Left ventricle myocardium inferior (tissue), 1 donor: ENCODE measurements at places on chromosomes 16 and 17. TPM values are rescaled to one million over a fixed set of nuclear protein-coding genes. Genes with fewer than 3 reads are reported as not detected.

The STAC2 gene
- total RNA-seq: 0.36 TPM

The ANKRD40CL gene
- total RNA-seq: not detected

- DNase-seq: no peak
These were observed 59.4 kb downstream of the ENGASE start for GRCh38 chr17:79133985-79134384.

DNA sequence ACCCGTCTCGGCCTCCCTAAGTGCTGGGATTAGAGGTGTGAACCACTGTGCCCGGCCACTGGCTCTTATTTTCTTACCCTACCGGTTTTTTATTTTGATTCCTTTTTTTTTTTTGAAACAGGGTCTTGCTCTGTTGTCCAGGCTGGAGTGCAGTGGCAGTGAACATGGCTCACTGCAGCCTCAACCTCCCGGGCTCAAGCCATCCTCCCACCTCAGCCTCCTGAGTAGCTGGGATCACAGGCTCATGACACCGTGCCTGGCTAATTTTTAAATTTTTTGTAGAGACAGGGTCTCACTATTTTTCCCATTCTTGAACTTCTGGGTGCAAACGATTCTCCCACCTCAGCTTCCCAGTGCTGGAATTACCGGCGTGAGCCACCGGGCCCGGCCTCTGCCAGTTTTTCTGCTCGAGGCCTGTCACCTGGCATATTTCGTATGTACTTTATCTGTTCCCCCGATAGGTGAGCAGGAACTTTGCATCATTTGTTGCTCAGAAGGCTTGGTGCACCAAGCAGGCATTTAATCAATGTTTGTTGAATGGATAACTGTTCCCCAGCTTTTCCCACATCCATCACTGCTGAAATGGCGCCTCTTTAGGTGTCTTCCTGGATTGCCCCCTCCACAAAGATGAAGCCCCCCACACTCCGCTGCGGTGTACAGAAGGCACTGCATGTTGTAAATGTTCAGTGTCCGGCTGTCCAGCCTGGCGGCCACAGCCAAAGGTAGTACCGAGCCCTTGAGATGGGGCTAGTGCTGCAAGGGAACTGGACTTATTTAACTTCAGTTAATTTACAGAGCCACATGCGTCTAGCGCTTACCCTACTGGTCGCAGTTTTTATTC, 858 bp upstream of the TELO2 start:
- no peak for DNase-seq

DNA sequence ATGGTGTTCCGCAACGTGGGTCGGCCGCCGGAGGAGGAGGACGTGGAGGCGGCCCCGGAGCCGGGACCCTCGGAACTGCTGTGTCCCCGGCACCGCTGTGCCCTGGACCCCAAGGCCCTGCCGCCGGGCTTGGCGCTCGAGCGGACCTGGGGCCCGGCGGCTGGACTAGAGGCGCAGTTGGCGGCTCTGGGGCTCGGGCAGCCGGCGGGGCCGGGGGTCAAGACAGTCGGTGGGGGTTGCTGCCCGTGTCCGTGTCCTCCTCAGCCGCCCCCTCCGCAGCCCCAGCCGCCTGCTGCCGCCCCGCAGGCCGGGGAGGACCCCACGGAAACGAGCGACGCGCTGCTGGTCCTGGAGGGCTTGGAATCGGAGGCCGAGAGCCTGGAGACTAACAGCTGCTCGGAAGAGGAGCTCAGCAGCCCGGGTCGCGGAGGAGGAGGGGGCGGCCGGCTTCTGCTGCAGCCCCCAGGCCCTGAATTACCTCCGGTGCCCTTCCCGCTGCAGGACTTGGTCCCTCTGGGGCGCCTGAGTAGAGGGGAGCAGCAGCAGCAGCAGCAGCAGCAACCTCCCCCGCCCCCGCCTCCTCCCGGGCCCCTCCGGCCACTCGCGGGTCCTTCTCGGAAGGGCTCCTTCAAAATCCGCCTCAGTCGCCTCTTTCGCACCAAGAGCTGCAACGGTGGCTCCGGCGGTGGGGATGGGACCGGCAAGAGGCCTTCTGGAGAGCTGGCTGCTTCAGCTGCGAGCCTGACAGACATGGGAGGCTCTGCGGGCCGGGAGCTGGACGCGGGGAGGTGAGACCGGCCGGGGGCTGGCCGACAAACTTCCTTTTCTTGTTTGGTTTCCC, 821 bp downstream of the SOCS7 start:
- DNase-seq: peak; percentile 26

GRCh38 chr16:68369697-68370580, 59.1 kb downstream of the PRMT7 start:
- DNase-seq: no peak

DNA sequence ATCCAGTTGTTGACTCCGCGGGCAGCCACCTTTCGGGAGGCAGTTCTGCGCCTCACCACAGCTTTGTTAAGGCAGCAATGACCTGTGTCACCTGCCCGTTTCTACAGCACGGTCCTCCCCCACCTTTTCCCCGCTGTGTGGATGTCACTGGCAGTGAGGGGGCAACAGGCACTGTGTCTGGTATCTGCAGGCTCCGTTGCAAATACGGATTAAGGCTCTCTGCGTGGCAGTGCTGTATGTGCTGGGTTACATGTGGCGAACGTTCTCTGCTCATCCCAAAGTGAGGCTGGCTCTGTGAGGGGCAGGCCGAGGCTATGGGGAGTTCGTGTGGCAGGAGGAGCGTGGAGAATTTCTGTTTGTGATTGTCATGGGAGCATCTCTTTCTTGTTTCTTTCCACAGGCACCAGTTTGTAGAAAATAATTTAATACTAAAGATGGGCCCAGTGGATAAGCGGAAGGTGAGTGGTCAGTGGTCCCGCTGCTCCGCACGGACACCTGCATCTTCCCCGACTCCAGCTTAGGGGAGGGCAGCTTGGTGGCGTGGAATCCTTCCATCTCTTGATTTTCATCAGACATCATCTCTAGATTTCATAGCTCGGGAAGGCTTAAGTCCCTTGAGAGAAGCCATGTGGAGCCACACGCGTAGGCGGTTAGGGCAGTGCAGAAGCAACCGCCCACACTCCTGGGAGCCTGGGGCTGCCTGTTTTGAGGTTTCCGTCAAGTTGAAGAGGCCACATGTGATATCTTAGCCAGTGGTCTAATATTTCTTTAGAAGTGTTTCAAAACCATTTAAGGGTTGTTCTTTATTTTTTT, 57.8 kb downstream of the PDPK1 start:
- DNase-seq: no peak

DNA sequence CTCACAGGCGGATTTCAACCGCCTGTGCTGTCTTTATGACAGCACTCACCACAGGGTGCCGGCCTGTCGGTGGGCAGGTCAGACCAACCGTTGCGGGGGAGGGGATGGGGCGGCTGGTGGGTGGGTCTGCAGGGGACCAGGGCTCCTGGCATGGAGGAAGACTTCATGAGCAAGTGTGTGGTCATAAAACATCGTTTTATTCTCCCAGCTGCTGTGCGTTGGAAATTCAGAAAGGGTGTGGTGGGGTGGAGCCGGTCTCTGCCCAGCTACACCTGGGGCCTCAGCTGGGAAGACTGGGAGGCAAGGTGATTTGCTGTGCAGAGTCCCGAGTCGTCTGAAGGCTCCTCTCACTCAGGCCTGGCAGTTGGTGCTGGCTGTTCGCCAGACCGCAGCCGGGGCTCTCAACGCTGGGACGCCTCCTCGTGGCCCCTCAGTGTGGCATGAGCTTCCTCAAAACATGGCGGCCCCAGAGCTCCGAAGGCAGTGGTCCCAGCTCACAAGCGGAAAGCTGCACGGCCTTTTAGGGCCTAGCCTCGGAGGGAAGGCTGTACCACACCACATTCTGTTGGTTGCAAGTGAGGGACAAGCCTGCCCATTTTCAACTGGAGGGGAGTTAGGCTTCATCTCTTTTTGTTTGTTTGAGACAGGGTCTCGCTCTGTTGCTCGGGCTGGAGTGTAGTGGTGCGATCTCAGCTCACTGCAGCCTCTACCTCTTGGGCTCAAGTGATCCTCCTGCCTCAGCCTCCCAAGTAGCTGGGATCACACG, 45.8 kb upstream of the GSE1 start:
- DNase-seq: no peak

DNA sequence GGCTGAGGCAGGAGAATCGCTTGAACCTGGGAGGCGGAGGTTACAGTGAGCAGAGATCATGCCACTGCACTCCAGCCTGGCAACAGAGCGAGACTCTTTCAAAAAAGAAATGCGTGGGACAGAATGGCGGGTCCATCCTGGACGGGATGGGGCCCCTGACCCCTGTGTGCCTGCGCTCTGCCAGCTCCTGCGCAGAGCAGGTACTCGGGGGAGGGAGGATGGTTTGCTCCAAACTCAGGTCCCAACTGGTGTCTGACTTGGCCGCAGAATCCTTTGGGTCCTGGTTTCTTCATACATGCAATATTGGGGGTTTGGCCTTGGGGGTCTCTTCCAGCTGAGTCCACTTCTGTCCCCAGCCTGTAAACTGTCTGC, 10.4 kb downstream of the CHMP6 start:
- no peak for DNase-seq

- no peak for DNase-seq
These were observed 19.2 kb upstream of the ABAT start for GRCh38 chr16:8655184-8655717.

GRCh38 chr17:77194179-77194578, 53.4 kb downstream of the SEC14L1 start:
- no peak for DNase-seq

DNA sequence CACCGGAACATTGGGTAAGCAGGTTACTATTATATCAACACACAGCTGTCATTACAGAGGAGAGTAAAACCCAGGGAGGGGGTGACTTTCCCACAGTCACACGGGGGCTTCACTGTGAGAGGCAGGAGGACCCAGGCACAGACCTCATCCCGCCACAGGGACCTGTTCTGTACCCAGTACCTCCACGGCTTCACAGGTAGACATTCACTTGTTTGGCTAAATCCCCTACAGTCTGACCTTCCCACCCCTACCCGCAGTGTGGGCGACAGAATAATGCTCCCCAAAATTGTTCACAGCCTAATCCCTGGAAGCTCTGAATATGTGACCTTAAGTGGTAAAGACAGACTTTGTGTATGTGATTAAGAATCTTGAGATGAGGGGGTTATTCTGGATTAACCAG, 16.5 kb downstream of the LITAF start:
- no peak for DNase-seq

GRCh38 chr16:69888005-69888590, 63.0 kb upstream of the CLEC18A start:
- DNase-seq: no peak
